H1 (cell line): ENCODE measurements at places on chromosomes 7 and 10. TPM values are rescaled to one million over a fixed set of nuclear protein-coding genes. Genes with fewer than 3 reads are reported as not detected.

DNA sequence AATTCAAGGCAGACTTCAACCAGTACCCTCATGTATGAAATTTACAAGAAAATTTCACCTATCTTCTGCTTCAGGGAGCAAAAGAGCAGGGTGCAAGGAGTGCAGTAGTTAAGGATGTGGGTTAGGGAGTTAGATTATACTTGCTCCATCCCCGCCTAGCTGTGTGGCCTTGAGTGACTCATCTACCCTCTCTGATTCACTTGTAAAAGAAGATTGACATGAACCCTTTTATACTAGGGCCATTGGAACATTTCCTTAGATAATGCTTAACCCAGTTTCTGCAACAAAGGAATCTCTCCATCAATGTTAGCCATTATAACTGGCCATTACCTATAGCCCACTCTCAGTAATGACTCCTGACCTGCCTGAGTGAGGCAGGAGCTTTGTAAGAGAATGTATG, 10.2 kb upstream of the HSPA12A start:
- DNase-seq = no peak

GRCh38 chr10:15877836-15878576, 17.7 kb upstream of the MINDY3 start:
- no peak for DNase-seq

GRCh38 chr10:33600381-33600780, 265.9 kb upstream of the NRP1 start:
- DNase-seq = no peak

DNA sequence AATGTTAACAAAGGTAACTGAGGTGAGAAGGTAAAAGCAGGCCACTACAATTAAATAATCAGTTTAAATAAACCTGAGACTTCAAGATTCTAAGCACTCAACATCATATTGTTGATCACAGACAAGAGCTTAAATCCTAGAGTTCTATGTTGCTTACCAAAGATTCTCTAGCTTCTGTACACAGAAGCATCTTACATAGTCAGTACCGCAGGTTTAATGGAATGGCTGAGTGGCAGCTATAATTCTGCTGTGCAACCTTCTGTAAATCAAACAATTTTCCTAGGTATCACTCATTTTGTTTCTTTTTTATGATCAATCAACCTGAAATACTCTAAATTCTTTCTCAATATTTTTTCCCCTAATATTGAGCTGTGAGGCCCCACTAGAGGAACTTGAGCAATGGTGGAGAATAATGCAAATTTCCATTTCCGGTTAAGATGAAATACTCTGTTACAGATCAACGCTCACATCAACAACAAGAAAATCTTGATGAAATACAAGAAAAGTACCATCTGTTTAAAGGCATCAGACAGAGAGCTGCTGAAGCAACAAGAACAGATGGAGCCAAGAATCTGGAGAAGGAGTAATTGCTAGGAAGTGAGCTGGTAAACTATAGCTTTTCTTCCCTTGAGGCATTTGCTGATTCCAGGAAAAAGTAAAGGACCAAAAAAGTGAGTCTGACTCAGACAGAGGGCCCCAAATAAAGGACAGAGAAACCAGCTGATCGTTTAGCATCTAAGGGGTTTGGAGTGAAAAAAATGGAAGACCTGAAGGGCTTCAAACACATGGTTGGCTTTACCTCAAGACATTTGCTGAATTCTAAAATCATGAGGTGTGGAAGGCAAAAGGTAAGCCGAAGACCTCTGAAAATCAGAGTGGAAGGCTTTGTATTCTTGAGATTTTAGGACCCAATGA, 22.6 kb downstream of the PNPLA8 start:
- DNase-seq = no peak

- DNase-seq = no peak
These were observed 266.1 kb downstream of the PRKG1 start for GRCh38 chr10:51340366-51340765.

DNA sequence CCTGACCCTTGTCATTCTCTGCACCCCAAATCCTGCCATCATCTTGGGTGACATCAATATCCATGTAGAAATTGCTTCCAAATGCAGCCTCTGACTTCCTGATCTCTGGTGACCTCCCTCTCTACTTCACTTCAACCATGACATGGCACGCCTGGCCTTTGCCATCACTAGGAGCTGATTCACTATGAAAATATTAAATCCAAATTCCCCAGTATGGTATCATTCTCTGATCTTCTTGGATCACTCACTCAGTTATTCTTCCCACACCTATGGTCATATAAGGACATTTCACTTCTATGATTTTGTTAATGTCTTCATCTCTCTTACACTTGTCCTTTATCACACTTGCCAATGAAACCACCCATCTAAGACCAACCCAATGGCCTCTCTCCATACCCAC, 73.7 kb upstream of the ODAD2 start:
- no peak for DNase-seq

DNA sequence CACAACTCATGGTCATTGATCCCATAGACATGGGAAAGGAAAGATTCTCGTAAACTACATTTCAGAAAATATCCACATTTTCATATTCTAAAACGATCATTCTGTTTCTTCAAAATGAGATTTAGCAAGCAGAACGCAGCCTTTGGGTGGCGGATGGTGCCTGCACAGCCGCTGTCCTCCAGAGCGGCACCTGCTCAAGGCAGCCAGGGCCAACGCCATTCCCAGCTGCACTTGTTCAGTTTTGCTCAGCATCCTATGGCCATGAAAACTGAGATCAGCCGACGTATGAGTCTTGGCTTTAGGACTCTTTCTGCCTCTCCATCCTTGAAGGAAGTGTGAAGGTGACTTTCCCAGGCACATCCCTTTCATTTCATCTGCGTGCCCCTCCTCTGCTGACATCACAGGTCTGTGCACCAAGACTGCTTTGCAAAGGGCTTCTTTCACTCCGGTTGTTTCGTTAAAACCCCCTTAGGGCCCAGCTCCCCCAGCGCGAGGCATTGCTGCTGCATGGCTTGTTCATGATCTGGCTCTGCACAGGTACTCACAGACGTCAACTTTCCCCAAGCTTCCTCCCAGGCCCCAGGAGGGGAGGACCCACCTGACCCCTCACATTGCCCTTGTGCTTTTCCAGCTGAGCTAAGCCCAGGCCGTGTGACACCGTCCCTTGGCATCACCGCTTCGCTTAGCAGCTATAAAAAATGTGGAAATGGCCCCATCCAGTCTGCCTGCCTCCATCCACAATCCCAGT, 37.2 kb downstream of the TCERG1L start:
- no peak for DNase-seq

GRCh38 chr7:83105948-83106347, 56.7 kb downstream of the PCLO start:
- DNase-seq = no peak

GRCh38 chr10:4343873-4344272, 482.1 kb upstream of the AKR1E2 start:
- DNase-seq = no peak

GRCh38 chr7:135801045-135801693, 52.6 kb upstream of the FAM180A start:
- DNase-seq = peak; percentile 49

DNA sequence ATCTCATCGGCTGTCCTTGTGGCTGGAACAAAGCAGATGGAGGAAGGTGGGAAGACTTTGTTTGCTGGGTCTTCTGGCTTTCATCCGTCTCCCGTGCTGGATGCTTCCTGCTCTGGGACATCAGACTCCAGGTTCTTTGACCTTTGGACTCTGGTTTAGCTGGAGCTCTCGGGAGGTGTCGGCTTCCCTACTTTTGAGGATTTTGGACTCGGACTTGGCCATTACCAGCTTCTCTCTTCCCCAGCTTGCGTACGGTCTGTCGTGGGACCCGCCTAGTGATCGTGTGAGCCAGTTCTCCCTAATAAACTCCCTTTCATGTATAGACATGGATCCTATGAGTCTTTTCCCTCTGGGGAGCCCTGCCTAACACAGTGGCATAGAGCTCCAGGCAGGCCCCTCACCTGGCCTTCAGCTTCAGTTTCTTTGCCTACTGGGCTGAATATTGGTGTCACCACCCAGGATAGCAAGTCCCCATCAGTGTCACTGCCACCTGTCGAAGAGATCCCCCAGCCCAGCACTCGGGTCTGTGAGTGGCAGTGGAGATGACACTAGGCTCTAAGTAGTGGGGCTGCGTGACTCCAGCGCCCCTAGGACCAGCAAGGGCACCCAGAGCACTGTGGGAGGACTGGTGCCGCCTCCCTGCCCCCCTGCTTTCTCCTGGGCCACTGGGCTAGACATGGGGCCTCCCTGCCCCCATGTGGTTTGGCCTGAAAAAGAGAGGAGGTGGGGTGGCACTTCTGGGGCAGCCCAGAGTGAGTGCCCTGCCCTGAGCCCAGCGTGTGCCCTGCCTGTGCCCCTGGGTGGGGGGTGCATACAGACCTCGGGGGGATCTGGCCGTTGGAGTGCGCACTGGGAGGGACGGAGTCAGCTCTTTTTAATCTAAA, 135.6 kb downstream of the LHPP start:
- no peak for DNase-seq

- DNase-seq = no peak
These were observed 27.4 kb upstream of the PRKAG2 start for GRCh38 chr7:151904270-151904669.

DNA sequence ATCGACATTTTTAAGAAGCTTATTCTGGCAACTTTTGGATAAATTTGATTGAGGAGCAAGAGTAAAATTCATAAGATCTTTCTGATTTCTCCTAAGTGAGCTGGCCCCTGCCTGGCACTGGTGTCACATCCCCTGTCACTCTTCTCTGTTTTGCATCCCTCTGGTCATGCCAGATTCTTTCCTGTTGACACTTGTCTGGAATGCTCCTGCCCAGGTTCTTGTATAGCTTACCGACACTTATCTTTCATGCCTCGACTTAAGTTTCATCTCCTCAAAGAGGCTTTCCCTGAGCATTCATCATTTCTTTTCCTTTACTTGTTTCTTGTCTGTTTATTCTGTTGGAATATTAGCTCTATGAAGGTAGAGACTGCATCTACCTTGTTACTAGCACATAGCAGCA, 22.2 kb upstream of the AASS start:
- no peak for DNase-seq

DNA sequence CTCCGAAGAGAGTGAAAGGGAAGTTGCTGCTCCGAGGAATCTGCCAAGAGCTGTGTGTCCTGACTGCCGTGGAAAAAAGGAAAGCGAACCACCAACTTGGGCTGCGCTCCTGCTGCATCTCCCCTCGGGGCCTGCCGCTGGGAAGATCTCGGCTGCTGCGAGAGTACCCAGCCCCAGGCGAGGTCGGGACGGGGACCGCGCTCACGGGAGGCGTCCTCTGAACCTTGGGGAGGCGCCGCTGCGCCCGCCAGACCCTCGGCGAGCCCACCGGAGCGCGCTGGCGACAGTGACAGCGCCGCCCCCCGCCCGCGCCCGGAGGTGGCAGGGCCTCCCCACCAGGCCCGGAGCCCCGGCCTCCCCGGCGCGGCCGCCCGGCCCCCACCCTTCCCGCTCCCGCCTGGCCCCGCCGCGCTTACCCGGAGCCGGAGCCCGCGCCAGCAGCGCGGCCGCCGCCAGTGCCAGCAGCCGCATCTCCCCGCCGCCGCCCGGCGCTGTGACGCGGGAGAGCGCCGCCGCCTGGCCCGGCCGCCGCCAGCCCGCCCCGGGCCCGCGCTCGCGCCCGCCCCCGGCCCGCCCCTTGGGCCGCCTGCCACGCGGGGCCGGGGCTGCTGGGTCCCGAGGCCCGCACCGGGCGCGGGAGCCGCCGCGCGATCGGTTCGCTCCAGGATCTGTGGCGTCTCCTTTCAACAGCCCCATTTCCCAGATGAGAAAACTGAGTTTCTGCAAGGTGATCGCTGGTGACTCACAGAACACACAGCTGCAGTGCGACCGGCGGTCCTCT, at the start of gene VSTM4:
Gene VSTM4, minus strand, starts transcription at position 508 of the 781 bp plus-strand sequence. Its CDS starts 37 bp downstream, at position 471.
- DNase-seq = no peak

DNA sequence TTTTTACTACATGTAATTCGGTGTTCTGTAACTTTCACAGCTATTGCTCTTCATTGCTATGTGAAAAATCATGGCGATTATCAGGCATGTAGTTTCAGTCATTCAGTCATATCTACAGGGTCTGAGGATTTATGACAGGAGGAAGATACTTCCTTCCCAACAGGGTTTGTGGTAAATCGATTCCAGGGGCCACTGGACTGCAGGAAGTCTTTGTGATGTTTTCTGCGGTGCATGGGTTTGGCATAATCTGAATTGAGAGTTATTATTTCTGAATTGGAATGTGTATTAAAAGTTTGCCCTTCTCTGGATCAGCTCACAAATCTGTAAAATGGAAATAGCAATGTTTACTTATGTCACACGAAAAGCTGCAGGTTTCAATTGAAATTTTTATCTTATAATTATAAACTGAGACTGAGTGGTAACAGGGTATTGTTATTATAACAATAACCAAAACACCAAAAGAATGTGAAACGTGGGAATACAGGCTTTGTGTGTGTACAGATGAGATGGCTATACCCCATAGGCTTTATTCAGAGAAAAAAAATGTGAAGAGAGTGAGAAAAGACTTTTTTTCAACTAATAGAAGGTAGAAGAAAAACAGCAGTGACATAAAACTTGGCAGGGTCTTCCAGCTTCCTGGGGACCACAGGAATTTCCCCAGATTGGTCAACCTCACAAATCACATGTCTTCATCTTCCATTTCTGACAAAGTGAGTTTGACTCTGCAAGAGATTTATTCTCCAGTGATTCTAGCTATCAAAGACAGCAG, 307.7 kb upstream of the NFE2L3 start:
- DNase-seq = no peak

GRCh38 chr7:69953136-69954067, 355.1 kb downstream of the AUTS2 start:
- DNase-seq = no peak

DNA sequence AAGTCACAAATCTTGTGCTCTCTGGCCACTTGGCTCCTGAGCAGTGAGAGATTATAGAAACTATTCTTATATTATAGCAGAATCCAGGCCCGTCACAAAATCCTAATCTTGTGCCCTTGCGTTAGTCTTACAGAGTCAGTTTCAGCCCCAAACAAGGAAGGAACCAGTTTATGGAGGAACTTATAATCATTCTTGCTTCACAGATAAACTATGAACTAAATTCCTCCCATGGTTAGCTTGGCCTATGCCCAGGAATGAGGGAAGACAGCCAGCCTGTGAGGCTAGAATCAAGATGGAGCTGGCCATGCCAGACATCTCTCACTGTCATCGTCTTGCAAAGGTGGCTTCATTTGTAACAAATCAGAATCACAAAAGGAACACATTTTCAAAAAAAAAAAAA, 199.7 kb upstream of the PITRM1 start:
- no peak for DNase-seq

- no peak for DNase-seq
These were observed 23.1 kb downstream of the PRF1 start for GRCh38 chr10:70579234-70580002.

The TRPV5 gene
- polyA plus RNA-seq = 0.03 and 0.05 TPM in 2 replicates

The GDI2 gene
- 168 and 169 TPM in 2 replicates for polyA plus RNA-seq

The SLC26A5 gene
- 0.09 and 0.24 TPM in 2 replicates for polyA plus RNA-seq

The ZMYND11 gene
- polyA plus RNA-seq = 4.4 and 7.5 TPM in 2 replicates

The EVX1 gene
- 0.02 TPM in 1 of 2 replicates, not detected in the other for polyA plus RNA-seq

The RAMP3 gene
- 0.98 and 2.7 TPM in 2 replicates for polyA plus RNA-seq

The C10orf105 gene
- polyA plus RNA-seq = 0.71 and 1.4 TPM in 2 replicates

The MRLN gene
- 0.21 TPM in 1 of 2 replicates, not detected in the other for polyA plus RNA-seq

The KLHDC10 gene
- 6.6 and 7.8 TPM in 2 replicates for polyA plus RNA-seq

The TACC2 gene
- 19.0 and 21.2 TPM in 2 replicates for polyA plus RNA-seq
